ENCODE measurements at places on chromosomes 2 and 18. TPM values are rescaled to one million over a fixed set of nuclear protein-coding genes. Genes with fewer than 3 reads are reported as not detected.

The ZNF516 gene
- total RNA-seq: 47.6 TPM

The EML6 gene
- 1.1 TPM for total RNA-seq

The CHCHD5 gene
- 12.5 TPM for total RNA-seq

The SLC4A5 gene
- 0.44 TPM for total RNA-seq

The CYTIP gene
- not detected for total RNA-seq

The NPHP1 gene
- 5.6 TPM for total RNA-seq

The THOC1 gene
- 46.2 TPM for total RNA-seq

The MTX2 gene
- total RNA-seq: 28.5 TPM

The PIGN gene
- total RNA-seq: 62.9 TPM

The MC2R gene
- total RNA-seq: not detected

The RGPD3 gene
- total RNA-seq: 0.37 TPM

The ESCO1 gene
- 20.2 TPM for total RNA-seq

The CD8B2 gene
- not detected for total RNA-seq

The RIT2 gene
- not detected for total RNA-seq

The C2orf78 gene
- not detected for total RNA-seq

The MARCHF7 gene
- total RNA-seq: 141 TPM

The D2HGDH gene
- 22.7 TPM for total RNA-seq

The ARHGEF33 gene
- 1.5 TPM for total RNA-seq

The TAF1B gene
- 46.6 TPM for total RNA-seq

The MARCO gene
- total RNA-seq: not detected

The PROKR1 gene
- total RNA-seq: not detected

The SOCS6 gene
- total RNA-seq: 51.1 TPM

The HAT1 gene
- total RNA-seq: 38.6 TPM

The KDSR gene
- total RNA-seq: 49.7 TPM

The TOGARAM2 gene
- 0.11 TPM for total RNA-seq

The ESPNL gene
- total RNA-seq: 9.2 TPM

The RFX8 gene
- 15.3 TPM for total RNA-seq

The LOXHD1 gene
- total RNA-seq: not detected

The PDIA6 gene
- total RNA-seq: 820 TPM

The RRM2 gene
- 76.0 TPM for total RNA-seq

The SLC23A3 gene
- total RNA-seq: 2.5 TPM

The KATNAL2 gene
- total RNA-seq: 3.1 TPM

The GRB14 gene
- 0.89 TPM for total RNA-seq

The MC5R gene
- total RNA-seq: not detected

The ALPI gene
- total RNA-seq: not detected

The TBR1 gene
- total RNA-seq: not detected

The HK2 gene
- 55.9 TPM for total RNA-seq

The CTNNA2 gene
- not detected for total RNA-seq

The OR6B2 gene
- not detected for total RNA-seq

The SOX11 gene
- 0.66 TPM for total RNA-seq

The STPG4 gene
- total RNA-seq: 0.12 TPM

The LRATD1 gene
- 3.5 TPM for total RNA-seq

The C2orf15 gene
- not detected for total RNA-seq

The DPY30 gene
- total RNA-seq: 54.9 TPM

The TXNDC2 gene
- 0.22 TPM for total RNA-seq

The POTEI gene
- total RNA-seq: not detected

The RAB17 gene
- 0.12 TPM for total RNA-seq

The POU3F3 gene
- total RNA-seq: not detected

The HMSD gene
- total RNA-seq: 0.25 TPM

The RIOK3 gene
- total RNA-seq: 56.6 TPM
